ENCODE measurements at places on chromosomes 2 and 18.

DNA sequence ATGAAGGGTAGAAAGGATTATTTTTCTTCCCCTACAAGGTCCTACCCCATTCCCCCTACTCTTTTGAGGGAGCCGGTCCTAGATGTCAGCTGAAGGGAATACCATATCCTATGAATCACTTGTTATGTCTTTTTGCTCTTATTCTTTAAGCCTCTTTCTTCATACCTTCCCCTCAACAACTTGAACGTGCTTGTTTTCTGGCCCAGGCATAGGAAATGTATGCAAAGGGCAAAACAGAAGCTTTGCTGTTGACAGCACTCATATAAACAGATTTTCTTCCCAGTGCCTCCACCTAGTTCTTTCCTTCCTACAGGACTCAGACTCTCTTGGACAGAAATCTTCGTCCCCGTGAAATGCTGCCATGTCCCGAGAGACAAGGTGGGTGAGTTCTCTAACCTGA, 64.6 kb downstream of the TMEM17 start:
- no peak for DNase-seq

- DNase-seq: no peak
Measured at GRCh38 chr2:78263571-78263970, 741.4 kb upstream of the LRRTM4 start.

GRCh38 chr2:230922951-230923717, 1.9 kb downstream of the GPR55 start:
- DNase-seq: no peak

DNA sequence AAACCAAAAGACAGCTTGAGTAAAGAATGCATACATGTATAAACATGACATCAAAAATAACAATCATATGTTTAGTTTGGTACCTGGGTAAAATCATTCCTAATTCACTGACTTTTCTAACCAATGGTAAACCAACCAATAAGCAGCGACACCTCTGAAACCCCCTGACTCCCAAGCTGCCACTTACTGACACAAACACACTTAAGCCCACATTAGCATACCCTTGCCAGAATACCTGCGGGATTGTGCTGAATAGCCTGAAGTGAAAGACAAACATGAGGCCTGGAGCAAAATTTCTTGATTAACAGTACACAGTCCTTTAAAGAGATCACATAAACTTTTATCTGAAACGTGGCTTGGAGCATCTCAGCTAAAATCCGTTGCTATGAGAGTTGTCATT, 902.9 kb downstream of the TMEM182 start:
- DNase-seq: no peak

- no peak for DNase-seq
Measured at GRCh38 chr2:107721178-107721577, 105.5 kb upstream of the RGPD4 start.

GRCh38 chr2:161238560-161239325, 69.5 kb upstream of the PSMD14 start:
- DNase-seq: peak; percentile 54

DNA sequence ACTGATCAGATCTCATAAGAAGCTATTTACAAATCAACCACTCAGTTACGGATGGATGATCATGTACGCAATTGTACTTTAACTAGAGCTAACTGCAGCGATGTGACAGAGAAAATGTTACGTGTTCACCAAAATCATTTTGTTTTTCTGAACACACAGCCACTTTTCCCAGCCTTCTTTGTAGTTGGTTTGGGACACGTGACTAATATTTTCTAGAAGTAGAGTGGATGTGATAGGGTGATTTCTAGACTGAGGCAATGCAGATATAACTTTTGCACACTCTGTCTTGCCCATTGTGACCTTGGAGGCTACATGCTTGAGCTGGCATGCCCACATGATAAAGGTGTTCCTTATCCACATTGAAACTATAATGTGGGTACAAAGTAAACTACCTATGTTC, 9.9 kb upstream of the SLC9A4 start:
- no peak for DNase-seq

DNA sequence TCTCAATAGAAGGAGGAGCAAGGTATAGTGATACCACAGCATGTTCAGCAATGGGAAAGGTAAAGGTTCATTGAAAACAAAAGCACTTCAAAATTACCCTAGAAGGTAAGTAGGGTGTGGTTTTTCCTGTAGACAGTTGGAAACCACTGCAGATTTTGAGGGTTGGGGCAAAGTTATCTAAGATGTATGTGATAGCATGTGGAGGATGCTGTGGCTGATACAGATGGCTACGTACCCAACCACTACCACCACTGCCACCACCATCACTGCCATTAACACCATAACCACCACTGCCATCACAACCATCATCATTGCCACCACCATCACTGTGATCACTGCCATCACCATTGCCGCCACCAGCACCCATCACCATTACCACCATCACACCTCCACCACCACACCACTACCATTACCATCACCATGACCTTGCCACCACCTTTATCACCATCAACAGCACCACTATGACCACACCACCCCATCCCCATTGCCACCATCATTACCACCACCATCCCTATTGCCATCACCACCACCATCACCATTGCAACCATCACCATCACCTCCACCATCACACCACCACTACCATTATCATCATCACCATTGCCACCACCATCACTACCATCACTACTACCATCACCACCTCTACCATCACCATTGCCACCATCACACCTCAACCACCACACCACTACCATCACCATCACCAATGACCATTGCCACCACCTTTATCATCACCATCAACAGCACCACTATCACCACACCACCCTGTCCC, 3.7 kb downstream of the TMSB10 start:
- DNase-seq: peak; percentile 73

GRCh38 chr18:26869640-26870039, 4.1 kb upstream of the AQP4 start:
- no peak for DNase-seq

- DNase-seq: no peak
Measured at GRCh38 chr2:226794751-226795171, 4.9 kb downstream of the IRS1 start.

DNA sequence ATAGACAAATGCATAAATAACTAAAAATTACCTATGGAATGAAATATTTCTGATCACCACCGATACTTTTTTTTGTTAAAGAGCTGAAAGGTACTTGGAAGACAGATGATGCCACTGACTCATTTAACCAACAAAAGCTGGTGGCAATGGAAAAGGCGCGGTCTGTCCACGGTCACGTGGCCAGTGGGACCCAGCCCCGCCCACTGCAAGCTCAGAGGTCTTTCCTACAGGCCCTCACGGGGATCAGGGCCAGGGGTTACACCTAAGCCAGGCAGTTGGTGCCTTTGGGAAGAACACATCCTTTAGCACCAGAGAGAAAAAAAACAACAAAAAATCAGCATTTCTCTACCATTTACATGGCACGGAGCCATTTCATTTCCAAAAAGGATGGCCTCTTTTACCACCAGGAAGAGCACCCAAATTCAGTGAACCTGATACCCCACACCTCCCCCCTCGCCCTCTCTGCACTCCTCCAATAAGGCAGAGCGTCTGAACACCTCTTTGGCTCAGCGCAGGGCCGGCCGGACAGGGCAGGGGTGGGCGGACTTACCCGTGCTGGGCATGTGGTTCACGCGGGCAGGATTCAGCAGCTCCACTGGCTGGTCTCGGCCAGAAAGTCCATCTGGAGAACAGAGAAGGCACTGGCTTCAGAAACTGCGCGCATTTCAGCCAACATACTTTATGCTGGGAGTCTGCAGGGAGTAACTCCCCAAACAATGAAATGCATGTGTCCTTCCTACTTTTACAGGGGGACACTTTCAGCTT, 164.6 kb downstream of the HDAC4 start:
- no peak for DNase-seq

GRCh38 chr2:159002462-159003111, 34.1 kb downstream of the TANC1 start:
- no peak for DNase-seq

Data from activated CD4-positive, alpha-beta T cell treated with anti-CD3 and anti-CD28 coated beads, Interleukin-2, Interleukin-4, amounts not matched to agents 100 ng/mL and 50 ng/mL, durations not matched to agents 16 hours and 8 hours (primary cell).